NCI-H2081 treated with DMSO at 0.1 percent for 48 hours (cell line): ENCODE measurements at places on chromosomes 5 and 9.

- peak; percentile 25 for DNase-seq
These were observed 6.1 kb upstream of the PRR16 start for GRCh38 chr5:120457839-120458507.

GRCh38 chr5:80172067-80172695 lies 83.7 kb downstream of the SERINC5 start:
- DNase-seq = no peak

GRCh38 chr9:132074736-132075135 lies 4.9 kb downstream of the MED27 start:
- DNase-seq = no peak

GRCh38 chr5:151382576-151382975 lies 35.2 kb upstream of the SLC36A2 start:
- no peak for DNase-seq

DNA sequence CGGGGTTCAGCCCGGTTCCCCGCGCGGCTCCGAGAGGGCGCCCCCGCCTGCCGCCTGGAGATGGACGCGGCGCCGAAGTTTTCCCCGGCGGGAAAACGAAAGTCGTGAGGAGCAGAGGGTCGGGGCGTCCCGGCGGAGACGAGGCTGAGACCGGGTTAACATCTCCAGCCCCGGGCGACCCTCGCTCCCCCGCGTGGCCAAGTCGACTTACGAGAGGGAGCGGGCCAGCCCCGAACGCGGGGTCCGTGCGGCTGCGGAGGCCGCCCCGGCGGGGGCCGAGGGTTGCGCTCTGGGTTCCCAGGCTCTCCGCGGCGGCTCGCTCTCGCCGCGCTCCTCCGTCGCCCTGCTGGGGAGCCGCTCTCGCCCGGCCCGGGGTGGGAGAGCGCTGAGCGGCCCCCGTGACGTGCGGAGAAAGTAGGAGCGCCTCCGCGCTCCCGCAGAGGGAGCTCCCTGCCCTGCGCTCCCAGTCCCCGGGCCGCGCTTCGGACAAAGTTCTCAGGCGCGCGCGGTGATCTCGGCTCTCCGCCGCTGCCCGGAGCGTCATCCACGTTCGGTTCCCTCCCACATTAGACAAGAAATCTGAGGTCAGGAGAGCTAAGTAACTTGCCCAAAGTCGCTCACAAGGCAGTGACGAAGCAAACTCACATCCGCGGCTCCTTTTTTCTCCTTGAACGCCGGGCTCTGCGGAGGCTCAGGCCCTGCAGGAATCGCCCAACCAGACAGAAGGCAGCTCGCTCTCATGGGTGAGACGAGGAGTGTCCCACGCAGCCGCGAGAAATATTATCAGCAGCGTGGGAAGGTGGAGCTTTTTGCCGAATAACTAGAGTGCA lies 1.2 kb upstream of the GCNT4 start:
- DNase-seq = no peak

DNA sequence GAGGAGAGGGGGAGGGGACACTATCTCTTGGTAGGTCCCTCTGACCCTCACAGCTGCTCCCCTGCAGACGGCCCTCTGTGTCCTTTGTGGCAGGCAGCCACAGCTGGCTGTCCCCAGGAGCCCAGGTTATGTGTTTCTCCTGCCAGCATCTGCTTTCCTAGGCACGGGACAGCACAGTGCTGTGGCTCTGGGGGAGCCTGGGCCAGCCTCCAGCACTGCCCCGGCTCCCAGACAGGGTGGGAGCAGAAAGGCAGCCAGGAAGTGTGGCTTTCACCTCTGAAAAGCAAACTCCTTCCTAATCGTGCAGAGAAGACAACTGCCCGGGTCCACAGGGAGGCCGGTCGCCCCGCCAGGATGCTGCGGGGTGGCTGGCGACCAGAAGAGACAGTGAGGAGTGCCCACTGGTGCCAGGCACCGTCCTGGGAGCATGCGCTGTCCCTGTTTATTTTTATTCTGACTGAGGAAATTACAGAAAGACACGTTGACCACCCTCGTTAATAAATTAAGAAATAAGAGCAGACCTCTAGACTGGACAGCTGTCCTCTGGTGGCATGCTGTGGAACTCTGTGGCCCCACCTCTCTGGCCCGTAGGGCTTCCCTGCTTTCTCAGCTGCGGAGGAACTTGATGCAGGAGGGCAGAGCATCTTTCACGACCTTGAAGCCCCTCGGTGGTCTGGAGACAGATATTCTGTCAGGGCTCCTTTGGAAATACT lies 240.3 kb downstream of the FANCC start:
- DNase-seq = no peak

DNA sequence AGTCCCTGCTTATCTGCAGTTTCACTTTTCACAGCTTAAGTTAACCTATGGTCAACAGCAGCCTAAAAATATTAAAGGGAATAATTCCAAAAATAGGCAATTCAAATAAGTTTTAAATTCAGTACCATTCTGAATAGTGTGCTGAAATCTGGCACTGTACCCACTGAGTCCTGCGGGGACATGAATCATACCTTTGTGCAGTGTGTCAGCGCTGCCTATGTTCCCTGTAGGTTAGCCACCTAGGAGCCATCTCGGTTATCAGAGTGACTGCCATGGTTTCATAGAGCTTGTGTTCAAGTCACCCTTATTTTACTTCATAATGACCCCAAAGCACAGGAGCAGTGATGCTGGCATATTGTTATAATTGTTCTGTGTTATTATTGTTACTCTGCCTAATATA lies 139.9 kb downstream of the GPBP1 start:
- no peak for DNase-seq

- no peak for DNase-seq
These were observed 4.3 kb upstream of the NCS1 start for GRCh38 chr9:130167927-130168326.

- no peak for DNase-seq
These were observed 13.7 kb upstream of the STOM start for GRCh38 chr9:121383715-121384114.

- DNase-seq = no peak
These were observed 10.9 kb downstream of the RGMB start for GRCh38 chr5:98784411-98784810.

- DNase-seq = no peak
These were observed 130.6 kb downstream of the KCNIP1 start for GRCh38 chr5:170634256-170634990.
